Activated CD4-positive, alpha-beta T cell treated with anti-CD3 and anti-CD28 coated beads, Interleukin-2, amount 50 U/mL, for 48 hours (primary cell): ENCODE measurements at places on chromosomes 2 and 18.

DNA sequence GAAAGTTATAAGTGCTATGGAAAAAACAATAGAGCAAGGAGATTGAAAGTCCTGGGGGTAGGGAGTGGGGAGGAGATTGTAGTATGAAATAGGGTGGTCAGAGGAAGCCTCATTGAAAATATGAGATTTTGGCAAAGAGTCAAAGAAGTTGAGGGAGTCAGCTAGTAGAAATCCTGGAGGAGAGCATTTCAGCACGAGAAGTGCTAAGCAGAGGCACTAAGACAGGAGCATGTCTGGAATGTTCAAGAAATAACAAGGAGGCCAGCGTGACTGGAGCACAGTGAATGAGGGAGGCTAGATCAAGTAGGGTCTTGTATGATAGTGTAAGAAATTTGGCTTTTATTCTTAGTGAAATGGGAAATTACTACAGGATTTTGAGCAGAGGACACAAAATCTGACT, 2.1 kb upstream of the TSPYL6 start:
- DNase-seq = no peak

- no peak for DNase-seq
Observed at GRCh38 chr2:63424329-63425078, 163.8 kb downstream of the WDPCP start.

DNA sequence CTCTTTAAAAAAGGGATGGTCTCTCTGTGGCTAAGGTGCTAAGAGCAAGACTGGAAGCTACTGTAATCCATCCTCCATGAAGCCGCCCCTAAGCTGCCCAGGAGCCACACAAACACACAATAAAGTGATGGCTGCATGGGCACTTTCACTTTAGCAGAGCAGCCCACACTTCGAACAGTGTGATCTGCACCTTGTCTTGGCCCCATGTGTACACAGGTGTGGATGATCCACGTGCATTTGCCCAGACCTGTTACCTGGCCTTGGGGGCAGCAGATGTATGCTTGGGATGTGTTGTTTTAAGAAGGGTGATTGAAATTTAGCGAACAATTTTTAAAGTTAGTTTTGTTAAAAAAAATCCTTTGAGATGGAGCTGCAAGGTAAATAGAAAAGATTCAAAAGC, 39.9 kb downstream of the TMEM178A start:
- DNase-seq = no peak

DNA sequence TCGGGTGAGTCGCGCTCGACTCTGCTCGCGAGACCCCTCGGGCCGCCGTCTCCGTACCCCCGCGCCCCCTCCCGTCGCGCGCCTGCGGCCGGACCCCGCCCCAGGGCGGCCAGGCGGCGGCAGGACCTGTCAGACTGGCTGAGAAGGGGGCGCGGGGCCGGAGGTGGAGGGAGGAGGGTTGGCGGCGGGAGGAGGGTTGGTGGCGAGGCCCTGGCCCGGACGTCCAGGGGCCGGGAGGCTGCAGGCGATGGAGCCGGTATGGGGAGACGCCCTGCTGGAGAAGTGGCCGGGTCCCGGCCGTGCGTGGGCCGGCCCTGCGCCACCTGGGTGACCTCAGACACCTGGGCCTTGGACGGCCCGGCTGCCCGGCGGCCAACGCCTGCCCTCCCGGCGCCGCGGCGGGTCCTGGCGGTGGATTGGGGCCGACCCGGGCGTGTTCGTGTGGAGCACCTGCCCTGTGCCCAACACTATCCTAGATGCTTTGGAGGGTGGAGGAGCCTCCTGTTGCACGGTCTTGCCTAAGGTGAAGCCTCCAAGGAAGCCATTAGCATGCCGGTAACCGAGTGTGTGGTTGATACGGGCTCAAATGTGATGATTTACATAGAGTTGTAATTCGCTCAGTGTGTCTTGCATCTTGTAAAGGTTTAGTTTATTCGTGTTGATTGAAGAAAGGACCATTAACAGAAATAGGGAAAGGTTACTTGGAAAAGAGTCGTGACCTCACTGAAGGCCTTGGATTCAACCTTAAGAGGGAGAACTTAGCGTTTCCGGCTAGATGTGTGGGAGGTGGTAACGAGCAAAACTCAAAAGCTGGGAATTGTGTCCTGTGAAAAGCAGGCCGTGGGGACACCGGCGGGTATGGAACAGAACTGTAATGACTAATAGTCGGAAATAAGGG, 550 bp downstream of the MYL12B start:
- DNase-seq = peak; percentile 37

GRCh38 chr18:56389190-56389589, 249.2 kb downstream of the TXNL1 start:
- DNase-seq = no peak

DNA sequence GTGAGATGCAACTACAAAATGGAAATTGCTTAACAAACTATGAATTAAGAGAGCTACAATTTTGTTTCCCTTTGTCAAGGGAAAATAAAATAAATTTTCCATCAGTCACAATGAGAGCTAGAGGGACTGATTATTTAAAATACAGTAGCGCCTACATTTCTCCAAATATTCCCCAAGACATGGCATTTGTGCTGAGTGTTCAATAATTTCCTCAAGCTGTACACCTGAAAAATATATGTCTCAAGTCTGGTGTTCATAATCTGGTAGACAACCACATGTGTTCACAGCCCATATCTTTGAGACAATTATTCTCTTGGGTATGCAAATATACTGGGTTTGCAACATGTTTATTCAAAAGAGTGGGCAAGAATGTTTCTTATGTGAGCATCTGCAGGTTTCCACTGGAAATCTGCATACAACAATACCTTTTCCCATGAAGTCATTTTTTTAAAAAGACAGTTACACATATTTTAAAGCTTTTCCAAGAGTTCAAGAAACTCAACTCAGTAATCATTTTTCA, 240.1 kb upstream of the VRK2 start:
- DNase-seq = no peak

DNA sequence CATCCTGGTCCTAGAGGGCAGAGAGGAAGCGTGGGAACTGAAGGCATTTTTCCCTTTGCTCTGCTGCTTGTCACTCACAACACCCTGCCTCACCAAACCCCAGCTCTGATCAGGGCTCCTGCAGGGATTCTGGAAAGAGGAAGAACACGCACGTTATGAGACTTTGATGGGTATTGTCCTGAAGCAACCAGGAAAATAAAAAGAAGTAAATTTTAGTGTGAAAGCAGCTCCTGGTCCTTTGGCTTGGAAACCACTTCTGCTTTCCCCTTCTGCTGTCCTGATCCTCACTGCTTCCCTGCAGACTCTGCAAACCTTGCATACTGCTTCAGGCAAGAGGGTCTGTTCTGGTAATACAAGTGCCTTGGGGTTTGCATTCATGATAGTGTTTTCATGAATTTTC, 164.1 kb downstream of the SLC8A1 start:
- DNase-seq = no peak

DNA sequence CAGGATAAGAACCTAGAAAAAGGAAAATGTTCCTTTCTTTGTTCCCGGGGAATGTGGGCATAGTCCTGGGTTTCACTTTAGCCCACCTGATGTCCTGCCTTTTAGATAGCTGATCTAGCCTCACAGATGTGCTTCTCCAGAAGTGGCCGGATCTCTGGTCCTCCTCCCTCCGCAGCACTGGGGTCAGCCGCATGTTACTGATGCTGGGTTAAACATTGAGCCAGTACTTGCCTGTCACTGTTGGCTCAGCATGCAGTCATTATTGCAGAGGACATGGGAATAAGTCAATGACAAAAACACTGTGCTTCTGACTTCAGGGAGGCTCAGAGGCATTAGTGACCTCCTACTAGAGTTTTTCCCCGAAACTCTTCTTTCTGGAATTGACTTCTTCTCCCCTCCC, 27.6 kb downstream of the NCK2 start:
- DNase-seq = no peak

GRCh38 chr2:10412380-10412779, 35.7 kb downstream of the ODC1 start:
- peak; percentile 56 for DNase-seq

DNA sequence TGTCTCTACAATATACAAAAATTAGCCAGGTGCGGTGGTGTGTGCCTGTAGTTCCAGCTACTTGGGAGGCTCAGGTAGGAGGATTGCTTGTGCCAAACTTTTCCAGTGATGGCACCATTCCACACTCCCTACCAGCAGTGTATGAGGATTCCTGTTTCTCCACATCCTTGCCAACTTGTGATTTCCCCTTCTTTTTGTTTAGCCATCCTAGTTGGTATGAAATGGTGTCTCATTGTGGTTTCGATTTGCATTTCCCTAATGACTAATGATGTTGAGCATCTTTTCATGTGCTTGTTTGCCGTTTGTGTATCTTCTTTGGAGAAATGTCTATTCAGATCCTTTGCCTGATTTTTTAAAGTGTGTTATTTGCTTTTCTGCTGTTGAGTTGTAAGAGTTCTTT, 41.0 kb downstream of the EPB41L5 start:
- DNase-seq = no peak

- DNase-seq = no peak
Observed at GRCh38 chr2:215535125-215535668, 99.3 kb upstream of the FN1 start.

GRCh38 chr2:108324531-108325255, 36.0 kb downstream of the SULT1C2 start:
- DNase-seq = no peak

DNA sequence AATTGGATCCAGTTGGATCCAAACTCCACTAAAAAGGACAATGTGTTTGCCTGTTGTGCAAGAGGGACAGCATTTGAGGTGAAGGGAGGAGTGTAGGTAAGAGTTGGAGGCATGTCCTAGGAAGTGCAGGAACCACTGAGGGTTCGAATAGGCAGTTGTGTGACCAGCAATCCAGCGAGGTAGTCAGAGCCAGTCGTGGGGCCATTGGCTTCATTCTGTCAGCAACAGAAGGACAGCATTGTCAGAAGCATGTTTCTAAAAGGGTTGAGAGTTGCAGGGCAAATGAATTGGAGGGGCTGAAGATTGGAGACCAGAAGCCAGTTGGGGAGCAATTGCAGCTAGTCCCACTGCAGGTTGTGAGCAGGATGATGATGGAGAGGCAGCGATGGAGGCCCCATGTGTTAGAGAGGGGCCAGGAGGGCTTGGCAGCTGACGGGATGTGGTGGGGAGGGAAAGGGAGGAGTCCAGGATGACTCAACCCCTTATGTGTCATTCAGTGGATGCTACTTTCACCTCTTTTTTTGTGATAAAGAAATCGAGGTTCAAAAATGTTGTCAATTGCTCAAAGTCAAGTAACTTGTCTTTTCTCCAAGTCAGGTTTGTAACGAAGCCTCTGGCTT, 96.7 kb upstream of the SIX3 start:
- DNase-seq = no peak

DNA sequence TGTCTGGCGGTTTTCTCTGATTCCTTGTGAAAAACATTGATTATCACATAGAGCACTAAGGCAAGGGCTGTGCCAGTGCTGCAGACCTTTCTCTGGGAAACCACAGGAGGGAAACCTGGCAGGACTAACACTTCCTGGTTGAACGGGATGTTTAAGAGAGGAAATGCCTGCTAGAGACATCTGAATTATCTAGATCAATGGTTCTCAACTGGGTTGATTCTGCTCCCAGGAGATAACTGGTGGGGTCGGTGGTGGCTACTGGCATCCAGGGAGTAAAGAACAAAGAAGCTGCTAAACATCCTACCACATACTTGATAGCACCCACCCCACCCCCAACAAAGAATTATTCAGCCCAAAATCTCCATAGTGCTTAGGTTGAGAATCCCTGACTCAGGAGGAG, 37.5 kb downstream of the DDX18 start:
- DNase-seq = no peak

- DNase-seq = no peak
Observed at GRCh38 chr18:6543330-6543908, 128.7 kb upstream of the L3MBTL4 start.

- DNase-seq = no peak
Observed at GRCh38 chr2:33317369-33318007, 159.0 kb upstream of the RASGRP3 start.

GRCh38 chr2:55438391-55439100, 18.9 kb upstream of the CCDC88A start:
- DNase-seq = no peak

- DNase-seq = no peak
Observed at GRCh38 chr2:2253172-2254016, 77.7 kb downstream of the MYT1L start.

DNA sequence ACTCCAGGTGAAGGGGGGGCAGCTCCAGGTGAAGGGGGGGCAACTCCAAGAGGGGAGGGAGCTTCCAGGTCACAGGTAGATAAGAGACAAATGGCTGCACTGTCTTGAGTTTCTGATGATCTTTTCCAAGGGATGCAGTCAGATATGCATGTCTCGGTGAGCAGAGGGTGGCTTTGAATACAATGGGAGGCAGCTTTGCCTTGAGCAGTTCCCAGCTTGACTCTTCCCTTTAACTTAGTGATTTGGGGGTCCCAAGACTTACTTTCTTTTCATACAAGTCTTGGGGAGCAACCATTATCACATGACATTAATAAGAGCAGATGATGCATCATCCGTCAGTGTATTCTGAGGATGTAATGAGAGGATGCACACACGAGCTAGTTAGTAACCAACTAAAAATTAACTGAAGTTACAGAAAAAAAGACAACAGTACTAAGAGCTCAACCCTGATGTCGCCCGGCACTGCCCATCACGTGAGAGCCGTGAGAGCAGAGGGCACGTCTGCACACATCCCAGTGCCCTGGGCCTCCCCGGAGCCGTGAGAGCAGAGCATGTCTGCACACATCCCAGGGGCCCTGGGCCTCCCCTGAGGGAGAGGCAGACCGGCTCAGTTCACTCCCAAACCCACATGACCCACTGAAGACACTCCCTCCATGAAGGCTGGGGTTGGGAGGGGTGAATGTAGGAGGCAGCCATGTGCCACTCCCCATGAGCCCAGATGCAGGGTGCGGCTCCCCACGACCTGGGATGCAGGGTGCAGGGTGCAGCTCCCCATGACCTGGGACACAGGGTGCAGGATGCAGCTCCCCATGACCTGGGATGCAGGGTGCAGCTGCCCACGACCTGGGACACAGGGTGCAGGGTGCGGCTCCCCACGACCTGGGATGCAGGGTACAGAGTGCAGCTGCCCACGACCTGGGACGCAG, 39.4 kb downstream of the PXDN start:
- DNase-seq = no peak

GRCh38 chr2:142879151-142879550, 1.7 kb downstream of the KYNU start:
- DNase-seq = no peak

GRCh38 chr2:125870264-125870663, 785.7 kb upstream of the GYPC start:
- no peak for DNase-seq

DNA sequence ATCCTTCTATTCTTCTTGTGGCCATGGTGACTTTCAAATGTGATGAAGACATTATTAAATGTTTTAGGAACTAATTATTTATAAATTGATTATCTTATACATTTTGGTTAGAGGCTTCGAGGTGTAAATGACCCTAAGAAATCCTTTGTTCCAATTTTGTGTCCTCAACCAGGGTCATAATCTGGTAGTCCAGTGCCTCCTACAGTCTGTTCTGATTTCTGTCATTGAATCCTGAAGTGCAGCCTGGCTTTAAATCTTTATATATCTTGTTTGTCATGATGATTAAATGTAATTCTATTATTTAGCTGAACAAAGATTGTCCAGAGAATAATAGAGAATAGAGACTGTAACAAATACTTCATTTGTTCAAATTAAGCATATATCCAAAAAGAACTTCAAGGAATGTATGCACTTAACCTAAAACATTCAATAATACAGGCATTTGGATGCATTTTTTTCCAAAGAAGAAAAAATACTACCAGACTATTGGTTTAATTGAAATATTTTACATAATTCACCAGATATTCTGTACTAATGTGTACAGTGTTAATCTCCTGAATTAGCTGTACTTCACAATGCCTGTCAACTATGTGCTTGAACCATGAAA, 89.8 kb downstream of the PRPF40A start:
- no peak for DNase-seq

- no peak for DNase-seq
Observed at GRCh38 chr2:137367361-137367760, 596.9 kb upstream of the HNMT start.
